ENCODE measurements at places on chromosomes 6 and 20. TPM values are rescaled to one million over a fixed set of nuclear protein-coding genes. Genes with fewer than 3 reads are reported as not detected.

The SIRPD gene
- 0.68 TPM for total RNA-seq

The MAP7 gene
- not detected for total RNA-seq

The LRRC73 gene
- total RNA-seq = 0.60 TPM

The TSBP1 gene
- total RNA-seq = not detected

The VIP gene
- total RNA-seq = not detected

The SIRPB1 gene
- 15.6 TPM for total RNA-seq

The PHACTR1 gene
- total RNA-seq = 5.9 TPM

The TRAPPC3L gene
- total RNA-seq = not detected

The FILIP1 gene
- not detected for total RNA-seq

- peak; percentile 31 for DNase-seq
These were observed 134.4 kb upstream of the COL21A1 start for GRCh38 chr6:56381801-56382251.

GRCh38 chr20:24895898-24896658 is 53.0 kb upstream of the CST7 start:
- DNase-seq = peak; percentile 76

DNA sequence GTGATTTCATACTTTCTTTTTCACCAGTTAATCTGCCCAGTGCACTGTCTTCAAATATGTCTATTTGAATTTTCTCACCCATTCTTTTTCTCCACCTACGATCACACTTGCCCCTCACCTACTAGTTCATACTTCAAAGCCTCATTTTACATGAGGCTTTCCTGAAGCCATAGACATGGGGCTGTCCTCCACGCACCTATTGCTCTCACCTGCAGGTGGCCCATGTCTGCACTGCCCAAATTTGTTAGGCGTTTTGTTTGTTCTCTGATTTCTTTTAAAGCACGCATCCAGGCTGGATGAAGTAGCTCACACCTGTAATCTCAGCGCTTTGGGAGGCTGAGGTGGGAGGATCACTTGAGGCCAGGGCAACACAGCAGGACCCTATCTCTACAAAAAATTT is 106.8 kb upstream of the RIPOR2 start:
- DNase-seq = no peak

DNA sequence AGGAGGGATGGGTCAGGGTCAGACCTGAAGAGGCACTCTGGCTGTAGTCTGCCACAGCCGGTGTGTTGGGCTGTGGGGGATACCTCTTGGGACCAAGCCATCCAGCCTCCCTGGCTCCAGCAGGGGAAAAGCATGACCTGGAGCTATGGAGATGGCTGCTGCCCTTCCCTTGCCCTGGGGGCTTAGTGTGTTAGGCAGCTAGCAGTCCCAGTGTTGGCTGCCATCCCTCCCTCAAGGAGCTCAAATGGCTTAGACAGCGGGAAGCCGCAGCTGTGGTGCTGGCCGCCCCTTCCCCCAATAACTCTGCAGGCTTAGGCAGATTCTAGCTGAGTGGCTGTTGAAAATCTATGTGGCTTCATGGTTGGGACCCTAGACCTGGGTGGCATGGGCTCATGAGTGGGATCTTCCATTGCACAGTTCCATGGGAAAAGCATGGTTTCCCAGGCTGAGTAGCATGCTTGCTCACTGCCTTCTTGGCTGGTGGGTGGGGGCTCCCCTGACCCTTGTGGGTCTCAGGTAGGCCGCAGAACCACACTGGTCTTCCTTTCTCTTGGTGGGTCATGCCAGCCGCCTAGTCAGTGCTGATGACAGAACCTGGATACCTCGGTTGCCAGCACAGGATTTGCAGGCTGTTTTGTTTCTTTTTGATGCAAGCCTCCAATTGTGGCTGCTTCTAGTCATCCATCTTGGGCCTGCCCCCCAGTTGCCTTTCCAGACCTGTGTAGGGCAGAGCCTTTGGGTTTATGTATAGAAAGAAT is 69.0 kb upstream of the AHI1 start:
- peak; percentile 7 for DNase-seq

DNA sequence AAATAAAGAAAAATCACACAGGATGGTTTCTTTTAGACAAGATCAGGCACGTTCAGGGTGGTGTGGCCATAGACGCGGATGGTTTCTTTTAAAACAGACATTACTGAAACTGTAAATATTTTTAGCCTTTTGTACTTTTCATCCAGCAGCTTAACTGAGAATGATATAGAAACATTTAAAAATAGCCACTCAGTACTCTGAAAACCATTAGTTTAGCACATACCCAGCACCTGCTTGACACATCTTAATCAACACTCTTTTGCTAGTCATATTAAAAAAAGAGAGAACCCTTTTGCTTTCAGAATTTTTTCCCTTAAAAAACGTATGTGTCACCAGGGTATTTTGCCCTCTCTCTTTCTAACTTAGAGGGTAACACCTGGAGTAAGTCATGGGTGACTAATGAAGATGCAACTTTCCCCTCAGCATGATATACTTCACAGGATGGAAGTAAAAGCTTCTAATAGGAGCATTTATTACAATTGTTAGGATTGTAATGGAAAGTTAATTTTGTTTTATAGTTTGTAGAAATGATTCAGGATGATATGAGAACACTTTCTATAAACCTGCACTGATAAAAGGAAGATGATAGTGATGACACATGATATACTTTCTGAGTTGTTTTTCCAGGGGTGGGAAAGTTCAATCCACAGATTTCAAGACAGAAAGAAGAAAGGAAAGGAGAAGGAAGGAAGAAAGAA is 45.2 kb downstream of the BACH2 start:
- DNase-seq = no peak

- peak; percentile 77 for DNase-seq
These were observed 287.3 kb upstream of the FOXQ1 start for GRCh38 chr6:1024587-1024986.

- peak; percentile 86 for DNase-seq
These were observed 253.2 kb downstream of the DLL1 start for GRCh38 chr6:170037541-170038250.

DNA sequence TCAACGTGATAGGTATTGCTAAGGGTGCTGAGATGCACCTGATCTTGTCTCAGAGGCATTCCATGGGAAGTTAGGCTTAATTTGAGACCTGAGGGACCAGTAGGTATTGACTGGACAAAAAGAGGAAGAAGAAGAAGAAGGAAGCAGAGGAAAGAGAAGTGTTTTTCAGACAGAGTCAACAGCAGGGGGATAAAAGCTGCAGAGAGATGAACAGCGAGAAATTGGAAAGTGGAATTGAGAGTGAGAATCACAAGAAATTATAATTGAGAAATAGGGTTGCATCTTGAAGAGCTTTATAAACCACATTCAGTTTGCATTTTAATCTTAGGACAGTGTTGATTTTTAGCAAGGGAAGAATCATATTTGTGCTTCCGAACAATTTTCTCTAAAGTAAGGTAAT is 254.0 kb downstream of the CD83 start:
- DNase-seq = no peak

DNA sequence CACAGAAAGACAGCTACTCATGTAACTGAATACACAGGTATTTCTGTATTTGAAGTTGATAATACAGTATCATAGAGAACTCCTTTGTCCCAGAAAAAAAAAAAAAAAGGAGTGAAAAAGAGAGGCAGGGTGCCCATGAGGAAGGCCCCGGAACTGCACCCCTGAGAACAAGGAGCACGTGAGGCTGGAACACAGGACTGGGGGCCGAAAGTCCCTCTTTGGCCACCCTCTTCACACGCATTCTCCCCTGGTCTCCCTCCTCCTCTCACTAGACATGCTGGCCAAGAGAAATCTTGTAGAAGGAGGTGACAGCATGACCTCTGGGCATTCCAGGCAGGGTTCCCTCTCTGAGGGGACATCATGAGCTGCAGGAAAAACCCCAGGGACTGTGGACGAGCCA is 62.7 kb upstream of the TRAF3IP2 start:
- no peak for DNase-seq

DNA sequence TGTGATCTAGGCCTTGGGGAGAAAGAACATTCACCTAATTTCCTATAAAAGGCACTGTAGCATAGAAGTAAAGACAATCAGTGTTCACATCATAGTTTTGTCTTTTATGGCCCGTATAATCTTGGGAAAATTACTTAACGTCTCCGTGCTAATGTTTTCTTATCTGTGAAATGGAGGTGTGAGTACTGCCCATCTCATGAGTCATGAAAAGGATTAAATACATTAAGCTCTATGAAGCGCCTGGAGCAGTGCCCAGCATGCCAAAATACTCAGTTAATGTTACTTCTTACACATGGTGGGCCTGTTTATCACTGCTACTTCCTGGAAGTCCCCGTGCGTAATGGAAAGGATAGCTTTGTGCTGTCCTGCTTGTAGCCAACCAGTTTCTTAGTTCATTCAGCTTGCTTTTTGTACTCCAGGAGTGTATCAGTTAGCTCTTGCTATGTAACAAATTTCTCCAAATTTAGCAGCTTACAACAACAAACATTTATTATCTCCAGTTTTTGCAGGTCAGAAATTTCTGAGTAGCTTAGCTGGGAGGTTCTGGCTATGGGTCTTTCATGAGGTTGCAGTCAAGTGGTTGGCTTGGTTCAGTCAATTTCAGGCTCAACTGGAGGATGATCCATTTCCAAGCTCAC is 103.6 kb upstream of the BMP2 start:
- peak; percentile 81 for DNase-seq

GRCh38 chr6:108795814-108796213 is 52.4 kb upstream of the ARMC2 start:
- no peak for DNase-seq

DNA sequence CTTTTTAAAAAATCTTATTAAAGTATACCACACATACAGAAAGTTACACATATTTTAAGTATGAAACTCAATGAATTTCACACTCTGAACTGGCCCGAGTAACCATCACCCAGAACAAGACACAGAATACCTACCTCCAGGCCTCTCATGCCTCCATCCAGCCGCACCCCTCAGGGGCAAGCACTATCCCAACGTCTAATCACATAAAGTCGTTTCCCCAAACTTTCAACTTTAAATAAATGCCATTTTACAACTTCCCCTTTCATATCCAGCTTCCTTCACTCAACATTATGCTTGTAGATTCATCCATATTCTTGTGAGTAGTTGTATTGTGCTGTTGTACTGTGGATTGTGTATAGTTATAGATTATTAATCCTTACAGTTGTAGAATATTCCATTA is 539.1 kb downstream of the CD83 start:
- no peak for DNase-seq

- peak; percentile 66 for DNase-seq
These were observed 67.2 kb downstream of the RPP40 start for GRCh38 chr6:4936681-4937041.

GRCh38 chr6:142842418-142843261 is 102.3 kb downstream of the HIVEP2 start:
- DNase-seq = peak; percentile 81

DNA sequence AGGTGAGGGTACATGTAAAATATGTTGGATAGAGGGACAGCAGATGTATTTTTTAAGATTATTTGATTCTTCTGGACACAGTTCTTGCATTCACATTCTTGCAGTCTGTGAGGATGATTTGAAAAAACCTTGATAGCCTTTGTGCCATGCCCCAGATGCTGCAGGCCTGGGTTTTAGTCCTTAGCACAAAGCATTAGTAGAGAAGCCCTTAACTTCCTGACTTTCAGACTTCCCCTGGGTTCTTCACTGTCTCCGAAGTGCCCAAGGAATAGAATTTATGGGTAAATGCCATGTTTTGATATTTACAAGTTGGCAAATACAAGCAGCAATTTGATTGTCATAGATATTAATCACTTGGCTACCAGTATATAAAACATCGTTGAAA is 67.6 kb upstream of the SUPT3H start:
- no peak for DNase-seq

GRCh38 chr6:36136034-36136433 is 5.7 kb downstream of the MAPK13 start:
- no peak for DNase-seq

DNA sequence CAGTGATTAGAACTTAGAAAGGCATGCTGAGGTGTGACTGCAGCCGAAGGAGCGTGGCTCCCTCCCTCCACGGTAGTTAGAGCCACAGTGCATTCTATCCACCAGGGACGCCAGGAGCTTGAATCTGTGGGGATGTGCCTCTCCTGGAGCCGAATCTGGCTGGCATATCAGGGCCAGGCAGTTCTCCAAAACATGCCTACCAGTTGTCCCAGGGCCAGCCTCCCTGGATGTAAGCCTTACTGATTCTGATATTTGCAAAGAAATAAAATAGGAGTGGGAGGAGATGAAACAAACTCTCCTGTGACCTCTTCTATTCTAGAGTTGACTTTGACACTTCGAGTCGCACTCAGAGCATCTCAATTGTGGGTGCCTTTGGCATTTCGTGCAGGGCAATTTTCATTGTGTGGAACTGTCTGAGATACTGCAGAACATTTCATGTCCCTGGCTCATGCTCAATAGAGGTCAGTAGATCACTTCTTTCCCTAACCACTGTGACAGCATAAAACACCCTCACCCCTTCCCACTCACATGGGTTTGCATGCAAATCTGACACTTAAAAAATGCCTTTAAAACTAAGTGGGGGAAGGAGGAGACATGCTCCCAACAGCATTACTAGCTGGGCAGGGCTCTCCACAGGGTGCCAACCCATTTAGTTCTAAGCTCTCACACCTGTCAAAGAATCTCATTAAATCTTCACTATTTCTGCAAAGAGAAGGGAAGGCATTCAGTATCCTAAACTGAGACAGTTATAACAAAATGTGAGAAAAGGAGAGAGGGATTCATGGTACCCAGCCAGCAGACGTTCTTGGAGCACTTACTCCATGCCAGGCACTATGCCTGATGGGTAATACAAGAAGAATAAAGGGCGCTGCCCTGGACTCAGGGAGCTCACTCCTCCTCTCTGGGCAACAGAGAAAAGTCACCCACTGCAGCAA is 378.9 kb downstream of the PREX1 start:
- no peak for DNase-seq

DNA sequence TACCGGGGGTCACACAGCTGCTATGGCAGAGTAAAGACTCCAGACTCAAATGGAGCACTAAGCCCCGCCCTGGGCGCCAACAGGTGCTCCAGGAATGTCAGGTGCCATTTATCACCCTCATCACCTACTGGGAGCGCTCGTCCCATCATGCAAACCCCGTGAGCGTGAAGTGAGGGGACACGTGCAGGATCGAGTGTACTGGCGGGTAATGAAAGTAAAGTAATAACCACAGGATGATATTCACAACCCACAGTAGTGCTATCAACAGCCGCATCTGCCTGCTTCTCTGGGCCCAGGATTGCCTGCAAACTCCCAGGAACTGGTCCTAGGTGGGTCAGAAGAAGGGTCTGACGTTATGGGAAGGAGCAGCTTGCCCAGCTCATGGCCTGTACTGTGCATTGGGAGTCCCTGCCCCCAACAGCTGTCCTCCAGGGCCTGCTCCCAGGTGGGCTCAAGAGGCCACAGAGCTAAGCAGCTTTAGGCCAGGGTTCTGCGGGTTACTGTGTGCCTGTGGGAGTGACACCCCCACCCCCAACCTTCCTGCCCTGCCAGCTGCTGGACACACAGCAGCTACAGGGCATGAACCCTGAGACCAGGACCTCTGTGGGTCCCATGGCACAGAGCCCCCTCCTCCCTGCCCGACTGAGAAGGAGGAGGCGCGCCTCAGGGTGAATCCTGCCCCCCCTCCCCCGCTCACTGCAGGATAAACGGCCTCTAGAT is 120.5 kb upstream of the SULF2 start:
- DNase-seq = no peak

GRCh38 chr20:33765592-33765991 is 33.8 kb downstream of the ZNF341 start:
- DNase-seq = no peak
